Hindlimb muscle (tissue), 1 donor: ENCODE measurements at places on chromosomes 7 and 10. TPM values are rescaled to one million over a fixed set of nuclear protein-coding genes. Genes with fewer than 3 reads are reported as not detected.

Gene GPR141
- polyA plus RNA-seq = 0.28 TPM

Gene NME8
- not detected for polyA plus RNA-seq

GRCh38 chr7:1666823-1667565 lies 3.1 kb upstream of the ELFN1 start:
- no peak for DNase-seq

DNA sequence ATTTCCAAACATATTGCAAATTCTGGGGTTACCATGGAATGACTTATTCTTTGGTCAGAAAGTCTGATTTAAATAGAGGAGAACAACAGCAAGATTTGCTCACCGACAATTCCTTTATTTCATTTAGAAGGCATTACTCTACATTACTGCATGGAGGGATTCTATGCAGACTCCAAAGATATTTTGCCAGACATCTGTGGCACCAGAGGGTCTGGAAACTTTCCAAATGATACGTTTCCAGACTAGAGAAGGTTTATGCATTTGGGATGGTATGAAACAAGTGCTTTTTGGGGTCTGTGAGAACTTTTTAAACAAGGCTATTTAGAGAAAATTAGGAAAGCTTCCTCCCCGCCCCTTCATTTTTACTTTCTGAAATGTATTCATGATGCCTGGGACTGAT lies 125.3 kb downstream of the SAMD9 start:
- no peak for DNase-seq
